ENCODE measurements at places on chromosomes 4 and X.

DNA sequence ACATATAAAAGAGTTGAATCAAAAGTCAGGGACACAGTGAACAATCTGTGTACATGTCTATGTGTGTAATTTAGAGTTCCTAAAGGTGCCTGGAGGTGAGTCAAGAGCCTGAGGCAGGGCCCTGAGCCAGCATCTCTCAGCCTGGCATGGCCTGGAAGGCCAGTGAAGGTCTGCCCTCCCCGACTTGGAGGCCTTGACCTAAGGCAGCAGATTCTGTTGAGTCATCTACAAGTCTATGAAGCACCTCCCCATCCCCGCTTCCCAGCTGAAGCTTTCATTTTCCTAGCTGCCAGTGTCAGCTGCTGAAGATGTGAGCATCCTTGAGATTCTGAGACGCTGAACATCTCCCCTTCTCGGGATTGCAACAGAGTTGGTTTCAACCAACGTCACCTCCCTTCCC lies 583.9 kb downstream of the BCOR start:
- ATAC-seq, result no peak

DNA sequence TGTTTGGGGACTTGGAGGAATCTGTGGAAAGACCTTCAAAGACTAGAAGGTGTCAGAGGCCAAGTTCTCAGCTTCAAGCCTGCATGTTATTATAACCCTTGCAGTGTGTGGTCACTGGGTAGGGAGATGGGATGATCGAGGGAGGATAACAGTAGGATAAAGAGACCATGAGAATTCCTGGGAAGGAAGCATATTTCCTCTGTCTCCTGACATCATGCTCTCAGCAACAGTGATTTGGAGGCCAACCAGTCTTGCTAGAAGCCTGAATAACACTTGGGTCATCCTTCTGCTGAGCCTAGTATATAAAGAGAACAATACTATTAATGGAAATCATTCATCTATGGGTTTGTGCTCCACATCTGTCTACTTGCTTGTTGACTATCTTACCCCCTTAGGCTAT lies 40.9 kb upstream of the ANXA3 start:
- ATAC-seq, result no peak

GRCh38 chrX:107823456-107823855 lies 2.2 kb upstream of the MID2 start:
- ATAC-seq, result no peak

DNA sequence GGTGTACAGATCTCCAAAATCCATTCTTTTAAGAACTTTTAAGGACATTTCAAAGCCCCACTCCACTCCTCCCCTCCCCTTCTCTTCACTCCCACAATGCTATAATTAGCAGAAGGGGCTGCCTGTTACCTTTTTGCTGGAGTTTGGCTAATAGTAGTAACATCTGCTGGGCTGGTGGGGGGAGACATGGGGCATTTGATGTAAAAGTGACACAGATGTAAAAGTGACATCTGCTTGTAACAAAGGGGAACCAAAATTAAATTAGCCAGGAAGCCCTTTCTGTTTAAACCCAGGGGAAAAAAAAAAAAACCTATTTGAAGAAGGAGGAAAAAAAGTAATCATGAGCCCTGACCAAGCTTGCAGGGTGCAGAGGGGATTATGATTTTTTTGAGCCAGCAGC lies 5.4 kb upstream of the PHOX2B start:
- no peak for ATAC-seq

DNA sequence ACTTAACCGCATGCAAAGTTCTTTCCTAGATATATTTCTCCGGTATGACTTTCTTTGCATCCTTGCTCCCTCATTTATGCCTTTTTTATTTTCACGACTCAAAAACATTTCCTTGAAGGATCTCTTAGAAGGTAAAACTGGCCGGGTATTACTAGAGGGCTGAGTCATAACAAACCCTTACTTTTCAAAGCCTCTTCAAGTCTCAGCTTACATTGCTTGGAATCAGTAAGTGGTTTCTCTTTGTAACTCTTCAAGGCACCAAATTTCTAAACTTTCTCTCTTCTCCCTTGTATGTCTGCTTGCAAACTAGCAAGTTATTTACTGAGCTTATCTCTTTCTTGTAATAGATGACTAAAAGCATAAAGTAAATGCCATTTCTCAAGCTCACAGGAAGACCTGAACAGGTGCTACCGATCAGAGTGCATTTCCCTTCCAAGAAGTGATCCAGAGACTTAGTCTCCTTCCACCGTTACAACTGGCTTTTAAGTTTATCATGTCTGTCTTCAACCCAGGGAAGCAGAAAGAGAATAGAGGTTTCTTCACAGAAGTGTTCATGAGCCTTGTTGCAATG lies 75.5 kb downstream of the ANXA10 start:
- no peak for ATAC-seq

GRCh38 chr4:61911313-61911756 lies 711.2 kb downstream of the ADGRL3 start:
- ATAC-seq, result no peak

DNA sequence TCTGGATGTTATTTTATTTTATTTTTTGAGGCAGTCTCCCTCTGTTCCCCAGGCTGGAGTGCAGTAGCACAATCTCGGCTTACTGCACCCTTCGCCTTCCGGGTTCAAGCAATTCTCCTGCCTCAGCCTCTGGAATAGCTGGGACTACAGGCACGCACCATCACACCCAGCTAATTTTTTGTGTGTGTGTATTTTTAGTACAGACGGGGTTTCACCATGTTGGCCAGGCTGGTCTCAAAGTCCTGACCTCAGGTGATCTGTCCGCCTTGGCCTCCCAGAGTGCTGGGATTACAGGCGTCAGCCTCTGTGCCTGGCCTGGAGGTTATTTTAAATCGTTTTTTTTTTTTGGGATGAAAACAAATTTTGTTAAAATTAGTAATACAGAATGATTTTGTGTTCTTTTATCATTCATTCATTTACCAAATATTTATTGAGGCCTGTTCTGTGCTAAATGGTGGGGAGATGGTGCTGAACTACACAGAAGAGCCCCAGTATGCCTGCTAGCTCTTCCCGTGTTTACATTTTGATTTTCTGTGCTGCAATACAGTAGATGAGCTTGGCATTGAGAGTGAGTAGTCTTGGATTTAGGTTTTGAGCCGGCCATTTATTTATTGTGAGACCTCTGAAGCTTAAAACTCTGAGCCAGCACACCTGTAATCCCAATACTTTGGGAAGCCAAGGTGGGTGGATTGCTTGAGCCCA lies 22.7 kb downstream of the ADD1 start:
- no peak for ATAC-seq

DNA sequence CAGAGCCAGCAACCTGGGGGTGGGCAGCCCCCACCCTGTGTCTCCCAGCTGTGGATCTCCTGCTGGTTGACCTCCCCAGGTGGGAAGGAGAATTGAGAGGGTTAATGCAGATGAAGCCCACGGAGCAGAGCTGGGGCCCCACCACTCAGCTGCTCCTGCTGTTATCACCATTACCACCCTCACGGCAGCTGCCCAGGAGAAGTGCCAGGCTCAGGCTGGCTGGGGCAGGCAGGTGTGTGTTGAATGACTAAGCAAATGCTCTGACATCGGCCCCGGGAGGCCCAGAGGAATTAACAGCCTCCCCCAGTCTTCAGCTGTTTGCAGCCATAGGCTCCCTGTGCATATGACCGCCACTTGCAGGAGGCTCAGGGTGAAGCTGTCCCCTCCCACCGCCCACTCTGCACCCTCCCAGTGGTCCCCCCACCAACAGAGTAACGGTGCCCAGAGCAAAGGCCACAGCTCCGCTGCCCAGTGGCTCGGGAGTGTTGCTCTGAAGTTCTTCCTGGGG lies 133.8 kb downstream of the CPZ start:
- ATAC-seq, result no peak

- no peak for ATAC-seq
These were observed 188.4 kb downstream of the PALLD start for GRCh38 chr4:168685136-168685809.

All from activated CD4-positive, CD25-positive, alpha-beta regulatory T cell treated with anti-CD3 and anti-CD28 coated beads, Interleukin-2, amount 50 U/mL, for 24 hours (primary cell).